NCI-H1105 treated with DMSO at 0.1 percent for 48 hours (cell line): ENCODE measurements at places on chromosomes 7 and 10.

DNA sequence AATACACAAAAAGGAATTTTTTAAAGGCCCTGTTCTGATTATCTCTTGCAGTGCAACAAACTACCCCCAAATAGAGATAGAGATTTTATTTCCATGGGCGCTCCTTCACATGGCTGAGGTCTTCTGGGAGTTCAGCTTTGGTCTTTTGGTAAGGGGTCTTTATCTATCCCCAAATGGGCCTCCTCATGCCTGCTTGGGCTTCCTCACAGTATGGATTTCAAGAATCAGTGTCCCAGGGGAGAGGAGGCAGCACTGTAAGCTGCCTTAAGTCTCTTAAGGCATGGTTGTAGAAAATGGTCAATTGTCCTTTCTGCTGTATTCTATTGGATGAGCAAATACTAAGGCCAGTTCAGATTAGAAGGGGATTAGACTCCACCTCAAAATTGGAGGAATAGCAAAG lies 966.2 kb downstream of the TYW1 start:
- no peak for DNase-seq

DNA sequence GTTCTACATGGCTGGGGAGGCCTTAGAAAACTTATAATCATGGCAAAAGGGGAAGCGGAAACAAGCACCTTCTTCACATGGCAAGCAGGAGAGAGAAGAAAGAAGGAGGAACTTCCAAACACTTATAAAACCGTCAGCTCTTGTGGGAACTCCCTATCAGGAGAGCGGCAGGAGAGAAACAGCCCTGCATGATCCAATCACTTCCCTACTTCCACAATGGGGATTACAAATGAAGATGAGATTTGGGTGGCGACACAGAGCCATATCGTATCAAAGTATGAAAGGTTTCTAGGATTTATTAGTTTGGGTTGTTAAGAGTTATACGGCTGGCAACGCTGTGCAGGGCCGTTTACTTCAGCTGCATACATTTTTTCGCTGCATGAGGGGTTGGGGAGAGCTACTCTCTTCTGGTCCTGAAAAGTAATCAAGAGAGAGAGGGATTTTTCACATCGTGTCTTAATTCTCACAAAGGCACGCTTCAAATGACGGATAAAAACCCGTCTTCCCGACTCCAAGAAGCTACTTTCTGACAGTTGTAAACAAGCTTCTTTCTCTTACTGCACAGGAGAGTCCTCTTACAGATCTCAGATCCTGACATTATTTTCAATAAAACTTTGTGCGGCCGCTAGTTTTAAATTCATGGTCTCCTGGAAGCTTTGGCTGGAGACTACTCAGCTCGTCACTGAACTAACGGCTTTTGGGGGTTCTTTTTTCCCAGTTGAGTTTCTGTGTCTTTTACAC lies 751 bp upstream of the GTPBP10 start:
- no peak for DNase-seq

DNA sequence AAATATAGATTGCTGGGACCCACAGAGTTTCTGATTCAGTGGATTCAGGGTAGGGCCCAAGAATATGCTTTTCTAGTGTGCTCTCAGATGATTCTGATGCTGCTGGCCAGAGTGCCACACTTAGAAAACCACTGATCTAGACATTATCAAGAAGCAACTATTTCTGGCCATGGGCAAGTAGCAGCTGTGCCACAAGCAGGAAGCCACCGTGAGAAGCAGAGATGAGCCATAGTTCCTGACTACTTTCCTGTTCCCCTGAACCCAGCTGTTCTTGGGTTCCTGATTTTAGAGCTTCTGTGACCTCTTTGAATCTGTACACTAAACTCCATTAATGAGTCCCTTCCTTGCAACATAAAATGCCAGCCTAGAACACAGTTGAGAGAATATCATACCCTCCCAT lies 38.1 kb upstream of the PIK3AP1 start:
- DNase-seq, result no peak

GRCh38 chr10:2246747-2247146 lies 509.4 kb upstream of the ADARB2 start:
- DNase-seq, result no peak

GRCh38 chr10:48604039-48604990 lies 558 bp downstream of the ARHGAP22 start:
- no peak for DNase-seq

- DNase-seq, result no peak
These were observed 57.8 kb upstream of the CACNA2D1 start for GRCh38 chr7:82501346-82501745.

DNA sequence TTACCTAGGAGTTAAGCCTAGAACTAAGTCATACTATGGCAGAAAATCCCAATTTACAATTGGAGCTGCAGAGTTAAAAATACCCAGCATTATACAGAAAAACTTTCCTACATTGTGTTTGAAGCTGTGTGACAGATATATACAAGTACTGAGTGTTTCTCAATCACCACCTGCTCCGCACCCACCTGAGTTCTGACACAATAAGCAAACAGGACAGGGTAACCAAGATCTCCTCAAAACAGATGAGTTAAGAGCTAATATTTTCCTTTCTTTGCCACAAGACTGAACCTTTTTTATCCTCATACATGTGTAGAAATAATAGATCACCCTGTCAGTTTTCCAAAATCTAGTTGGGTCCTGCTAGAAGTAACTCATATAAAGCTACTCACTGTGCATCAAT lies 186.3 kb downstream of the DOCK4 start:
- DNase-seq, result no peak

DNA sequence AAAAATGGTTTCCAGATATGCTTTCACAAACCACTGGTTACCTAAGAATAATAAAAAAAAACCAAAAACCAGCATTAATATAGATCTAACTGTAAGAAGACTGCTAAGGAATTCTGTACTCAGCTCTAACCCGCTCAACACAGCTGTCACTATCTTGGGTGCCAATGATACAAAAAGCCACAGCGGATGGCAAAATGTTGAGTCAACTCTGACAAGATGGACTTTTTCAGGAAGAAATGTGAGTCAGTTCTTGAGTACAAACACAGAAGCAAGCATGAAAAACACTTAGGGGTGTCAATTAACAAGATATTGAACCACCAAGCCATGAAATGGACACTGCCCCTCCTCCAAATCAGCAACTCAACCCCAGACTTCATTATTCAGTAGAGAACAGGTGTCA lies 55.0 kb downstream of the CTTNBP2 start:
- DNase-seq, result no peak

DNA sequence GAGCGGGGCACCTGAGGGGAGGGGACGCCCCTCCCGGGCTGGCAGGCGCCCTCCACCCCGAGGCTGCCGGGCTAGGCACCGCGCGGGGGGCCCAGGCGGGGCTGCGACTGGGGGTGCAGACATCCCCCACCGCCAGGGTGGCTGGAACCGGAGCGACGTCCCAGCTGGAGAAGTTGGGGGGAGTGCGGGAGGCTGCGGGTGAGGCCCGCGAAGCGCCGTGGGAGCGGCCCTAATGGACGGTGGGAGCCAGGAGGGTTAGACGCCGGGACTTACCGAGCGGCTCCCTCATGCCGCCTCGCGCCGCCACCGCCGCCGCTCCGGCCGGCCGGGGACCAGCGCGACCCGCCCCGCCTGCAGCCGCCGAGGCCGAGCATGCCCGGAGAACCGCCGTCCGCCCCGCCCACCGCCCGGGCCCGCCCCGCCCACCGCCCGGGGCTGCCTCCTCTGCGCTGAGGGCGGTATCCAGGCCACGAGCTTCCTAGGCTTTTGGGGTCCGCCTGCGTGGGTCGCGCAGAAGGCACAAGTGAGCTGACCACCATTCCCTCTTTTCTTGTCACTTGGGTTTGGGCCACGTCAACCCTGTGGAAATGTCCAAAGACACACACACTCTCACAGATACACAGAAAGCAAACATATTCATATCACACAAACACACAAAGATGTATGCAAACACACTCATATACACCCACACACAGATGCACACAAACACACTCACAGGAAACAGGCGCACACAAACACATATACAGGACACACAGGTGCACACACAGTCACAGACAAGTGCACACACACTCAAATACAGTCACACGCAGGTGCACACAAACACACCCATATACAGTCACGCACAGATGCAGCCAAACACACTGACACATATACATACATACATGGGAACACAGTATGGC lies at the start of gene JCAD:
Gene JCAD (minus strand): TSS at position 378 of the 899 bp plus-strand sequence. CDS start 11,774 bp downstream, outside the sequence.
- no peak for DNase-seq

GRCh38 chr10:45580371-45581215 lies 92.0 kb downstream of the ZFAND4 start:
- no peak for DNase-seq

GRCh38 chr7:33761449-33762080 lies 143.8 kb upstream of the BMPER start:
- no peak for DNase-seq

DNA sequence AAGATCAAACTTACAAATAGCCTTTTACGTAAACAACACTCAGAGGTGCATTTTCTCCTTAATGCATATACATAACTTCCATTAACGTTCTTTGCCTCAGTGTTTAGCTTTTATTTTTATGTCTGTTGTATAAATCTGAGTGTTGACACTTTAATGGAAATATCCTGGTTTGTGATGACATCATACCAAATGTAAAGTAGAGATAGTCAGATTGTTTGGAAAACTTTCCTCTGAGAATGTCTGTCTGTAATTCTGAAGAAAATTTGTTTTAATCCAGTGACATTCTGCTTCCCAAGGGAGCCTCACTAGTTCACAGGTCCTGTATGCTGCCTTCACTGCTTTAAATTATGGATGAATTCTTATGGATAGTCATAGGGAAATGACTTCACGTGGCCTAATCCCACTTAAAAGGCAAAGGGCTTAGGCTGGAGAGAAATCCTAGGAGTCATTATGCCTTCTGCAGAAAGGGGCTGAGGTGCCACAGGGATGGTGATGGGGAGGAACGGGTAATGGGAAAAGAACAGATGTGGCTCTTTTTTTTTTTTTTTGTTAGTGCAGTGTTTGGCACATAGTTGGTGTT lies 93.2 kb downstream of the DNAJB9 start:
- no peak for DNase-seq

DNA sequence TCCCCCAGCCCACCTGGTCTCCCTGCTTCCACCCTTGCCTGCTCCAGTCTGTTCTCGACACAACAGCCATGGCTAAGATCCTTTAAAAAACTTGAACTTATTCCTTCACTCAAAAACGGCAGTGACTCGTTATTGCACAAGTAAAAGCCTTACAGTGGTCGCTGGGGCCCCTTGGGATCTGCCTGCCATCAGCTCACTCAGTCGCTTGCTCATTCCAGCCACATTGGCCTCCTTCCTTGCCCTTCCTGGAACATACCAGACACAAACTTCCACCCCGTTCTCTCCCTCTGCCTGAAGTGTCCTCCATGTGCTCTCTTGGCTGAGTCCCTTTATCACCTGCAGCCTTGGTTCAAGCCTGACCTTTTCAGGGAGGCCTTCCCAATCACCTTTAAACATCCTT lies 4.7 kb downstream of the CCNY start:
- no peak for DNase-seq

DNA sequence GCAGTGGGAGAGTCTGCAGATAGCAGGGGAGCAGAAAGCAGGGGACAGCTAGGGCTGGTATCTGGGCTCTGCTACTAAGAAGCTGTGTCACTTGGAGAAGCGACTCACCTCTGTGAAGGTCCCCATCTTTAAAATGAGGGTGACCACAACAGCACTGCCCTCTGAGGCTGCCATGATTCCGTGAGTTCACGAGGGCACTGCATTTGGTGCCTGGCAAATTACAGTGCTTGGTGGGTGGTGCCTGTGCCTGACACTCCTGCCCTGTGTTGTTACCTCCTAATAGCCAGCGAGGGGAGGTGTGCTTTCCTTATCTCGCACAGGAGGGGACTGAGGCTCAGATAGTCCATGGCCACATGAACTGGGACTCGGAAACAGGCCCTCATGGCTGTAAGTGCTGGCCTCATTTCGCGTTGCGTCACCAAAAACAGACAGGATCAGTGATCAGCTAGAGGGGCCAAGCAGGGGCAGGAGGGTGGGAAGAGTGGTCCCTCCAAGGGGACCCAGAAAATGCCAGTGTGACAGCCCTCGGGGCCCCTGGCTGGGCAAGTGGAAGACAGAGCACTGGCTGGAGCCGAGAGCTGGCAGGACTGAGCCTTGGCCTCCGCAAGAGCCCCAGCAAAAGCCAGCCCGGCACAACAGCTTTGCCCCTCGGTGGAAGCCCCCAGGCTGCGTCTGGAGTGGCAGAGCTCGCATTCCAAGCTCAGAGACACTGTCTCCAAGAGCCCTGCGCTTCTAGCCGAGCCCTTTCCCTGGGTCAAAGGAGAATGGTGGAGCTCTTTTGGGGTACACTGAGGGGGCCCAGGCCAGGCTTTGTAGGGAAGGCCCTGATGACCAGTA lies 17.3 kb upstream of the BNIP3 start:
- DNase-seq, result no peak

DNA sequence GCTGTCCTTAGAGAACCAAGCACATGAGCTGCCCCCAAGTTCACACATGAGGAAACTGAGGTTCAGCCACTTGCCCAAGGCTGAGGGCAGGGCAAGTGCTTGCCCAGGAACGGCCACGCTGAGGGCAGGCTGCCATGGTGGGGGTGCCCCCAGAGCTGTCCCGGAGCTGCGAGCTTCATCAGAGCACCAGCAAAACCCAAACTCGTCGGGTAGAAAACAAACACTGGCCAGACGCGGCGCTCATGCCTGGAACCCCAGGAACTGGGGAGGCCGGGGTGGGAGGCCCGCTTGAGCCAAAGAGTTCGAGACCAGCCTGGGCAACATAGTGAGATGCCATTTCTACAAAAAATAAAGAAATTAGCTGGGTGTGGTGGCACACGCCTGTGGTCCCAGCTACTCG lies 38.4 kb downstream of the UNCX start:
- DNase-seq, result no peak

DNA sequence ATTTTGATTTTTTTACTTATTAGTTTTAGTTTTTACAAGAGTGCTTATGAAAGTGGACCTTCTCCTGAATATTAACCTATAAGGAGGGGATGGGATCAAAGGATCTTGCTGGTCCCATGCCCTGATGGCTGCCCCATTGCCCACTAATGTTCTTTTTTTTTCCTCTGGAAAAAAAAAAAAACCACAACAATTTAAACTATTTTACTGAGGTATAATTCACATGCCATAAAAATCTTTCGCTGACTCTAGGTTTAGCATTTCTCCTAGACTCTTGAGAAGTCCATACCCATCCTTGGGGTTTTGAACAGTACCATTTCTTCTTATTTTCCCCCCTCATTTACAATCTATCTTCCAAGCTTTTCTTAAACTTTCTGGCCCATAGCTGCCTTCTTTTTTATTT lies 481.8 kb downstream of the TFEC start:
- DNase-seq, result no peak

- DNase-seq, result no peak
These were observed 105.2 kb upstream of the NEBL start for GRCh38 chr10:21002091-21002878.
